ENCODE measurements at places on chromosomes 7 and 10.
A peak's percentile ranks its signal among the peaks of the same experiment; 100 is the strongest.

DNA sequence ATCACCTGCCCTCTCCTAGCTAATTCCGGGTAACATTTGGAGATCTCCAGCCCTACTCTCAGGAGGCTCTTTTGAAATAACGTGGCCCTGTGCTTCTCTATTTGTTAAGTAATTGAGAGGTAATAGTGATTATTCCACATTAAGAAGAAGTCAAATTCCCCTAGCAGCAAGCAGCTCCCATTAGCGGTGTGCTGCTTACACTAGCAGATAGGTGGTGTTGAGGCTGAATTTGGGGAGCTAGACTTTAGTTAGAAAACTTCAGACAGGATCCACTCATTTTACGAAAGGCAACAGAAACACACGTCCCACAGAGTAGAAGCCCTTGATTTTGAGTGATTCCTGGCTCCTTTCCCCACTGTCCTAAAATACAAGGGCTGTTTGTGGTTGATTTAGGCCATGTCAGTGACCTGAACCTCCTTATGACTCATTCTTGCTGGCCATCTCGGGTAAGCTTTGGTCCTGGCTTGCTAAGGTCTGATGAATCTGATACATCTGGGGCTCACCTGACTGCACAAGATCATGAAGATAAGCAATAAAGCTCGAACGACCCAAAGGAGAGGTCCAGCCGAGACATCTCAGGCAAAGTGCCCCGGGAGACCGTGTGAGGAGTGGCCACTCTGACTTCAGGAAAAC, 77.2 kb downstream of the FAM204A start:
- no peak for DNase-seq

DNA sequence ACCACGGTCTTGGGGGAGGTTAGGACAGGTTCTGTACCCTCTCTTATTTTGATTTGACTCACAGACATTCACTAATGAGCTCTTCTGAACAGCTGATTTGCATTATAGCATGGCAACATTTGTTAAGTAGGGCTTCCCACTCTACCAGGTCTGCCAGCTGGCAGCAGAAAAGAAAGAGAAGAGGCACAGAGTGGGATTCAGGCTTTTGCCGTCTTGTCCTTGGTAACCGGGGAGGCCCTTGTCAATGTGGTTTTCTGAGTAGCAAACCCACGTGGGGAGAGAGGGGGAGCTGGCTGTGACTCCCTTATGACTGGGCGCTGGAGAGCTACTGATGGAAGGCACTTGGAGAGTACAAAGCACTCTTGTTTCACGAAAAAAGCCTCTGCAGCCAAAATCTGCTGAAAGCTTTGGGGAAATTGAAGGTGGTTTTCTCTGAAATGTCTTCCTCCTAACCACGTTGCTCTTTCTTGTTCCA, 355.3 kb upstream of the GALNT17 start:
- peak; percentile 20 for DNase-seq

- DNase-seq = no peak
Measured at GRCh38 chr7:12737373-12737772, 49.9 kb downstream of the ARL4A start.

GRCh38 chr10:33542752-33543505, 208.5 kb upstream of the NRP1 start:
- DNase-seq = peak; percentile 65

DNA sequence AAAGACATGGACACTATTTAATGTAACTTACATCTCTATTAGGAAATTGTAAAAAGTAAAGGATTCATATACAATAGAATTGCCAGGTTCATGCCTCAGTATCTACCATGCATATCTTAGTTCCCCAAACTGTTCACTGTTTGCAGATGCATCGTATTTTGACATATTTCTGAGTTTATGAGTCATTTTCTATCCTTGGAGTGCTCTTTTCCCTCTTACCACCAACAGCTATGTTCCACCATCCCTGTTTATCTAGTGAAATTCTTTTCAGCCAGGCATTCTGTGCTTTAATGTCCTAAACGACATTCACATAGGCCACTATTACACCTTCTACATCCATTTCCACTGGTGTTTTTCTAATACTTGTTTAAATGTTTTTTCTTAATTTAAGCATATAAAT, 139.4 kb upstream of the HPS1 start:
- no peak for DNase-seq

DNA sequence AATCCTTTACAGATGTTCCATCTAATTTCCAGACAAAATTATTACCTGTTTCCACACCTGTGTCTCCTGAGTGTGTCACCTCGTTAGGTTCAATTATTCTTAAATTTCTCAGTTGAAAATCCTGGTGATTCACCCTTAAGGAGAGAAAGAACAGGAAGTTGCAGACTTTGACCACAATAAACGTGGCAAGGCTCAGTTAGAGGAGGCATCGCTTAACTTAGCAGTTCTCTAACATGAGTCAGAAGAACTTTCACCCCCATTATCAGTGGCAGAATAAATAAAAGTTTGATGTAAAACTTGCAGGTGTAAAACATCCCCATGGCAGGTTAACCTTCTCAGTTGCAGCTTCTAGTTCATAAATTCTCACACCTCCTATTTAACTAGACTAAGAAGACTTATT, 8.3 kb downstream of the XPNPEP1 start:
- DNase-seq = peak; percentile 81

DNA sequence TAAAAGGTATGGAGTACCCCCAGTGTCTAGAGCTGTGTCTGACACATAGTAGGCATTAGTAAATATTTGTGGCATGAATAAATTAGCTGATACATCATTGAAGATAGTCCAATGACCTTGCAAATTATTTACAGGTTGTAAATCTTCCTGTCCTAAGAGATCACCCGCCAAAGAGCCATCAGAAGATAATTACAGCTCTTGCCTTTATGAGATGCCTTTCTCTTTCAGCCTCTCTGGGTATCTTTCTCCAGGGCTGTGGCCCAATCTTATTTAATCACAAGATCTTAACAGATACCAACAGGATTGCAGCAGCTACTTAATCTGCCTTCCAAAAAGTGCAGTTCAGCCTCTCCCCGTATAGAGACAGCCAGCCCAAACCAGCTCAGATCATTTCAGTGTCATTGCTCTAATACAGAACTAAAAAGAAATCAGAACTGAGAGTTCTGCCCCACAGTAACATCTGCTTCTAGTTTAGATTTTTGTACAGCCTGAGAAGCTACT, 41.5 kb downstream of the MYOF start:
- no peak for DNase-seq

DNA sequence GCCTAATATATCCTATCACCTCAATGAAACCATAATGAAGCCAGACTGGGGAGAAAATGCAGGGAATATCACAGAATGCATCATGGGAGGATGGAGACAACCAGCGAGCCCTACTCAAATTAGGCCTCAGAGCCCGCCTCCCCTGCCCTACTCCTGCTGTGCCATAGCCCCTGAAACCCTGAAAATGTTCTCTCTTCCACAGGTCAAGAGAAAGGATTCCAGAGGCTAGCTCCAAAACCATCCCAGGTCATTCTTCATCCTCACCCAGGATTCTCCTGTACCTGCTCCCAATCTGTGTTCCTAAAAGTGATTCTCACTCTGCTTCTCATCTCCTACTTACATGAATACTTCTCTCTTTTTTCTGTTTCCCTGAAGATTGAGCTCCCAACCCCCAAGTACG, 31.5 kb downstream of the PRSS2 start:
- DNase-seq = no peak

DNA sequence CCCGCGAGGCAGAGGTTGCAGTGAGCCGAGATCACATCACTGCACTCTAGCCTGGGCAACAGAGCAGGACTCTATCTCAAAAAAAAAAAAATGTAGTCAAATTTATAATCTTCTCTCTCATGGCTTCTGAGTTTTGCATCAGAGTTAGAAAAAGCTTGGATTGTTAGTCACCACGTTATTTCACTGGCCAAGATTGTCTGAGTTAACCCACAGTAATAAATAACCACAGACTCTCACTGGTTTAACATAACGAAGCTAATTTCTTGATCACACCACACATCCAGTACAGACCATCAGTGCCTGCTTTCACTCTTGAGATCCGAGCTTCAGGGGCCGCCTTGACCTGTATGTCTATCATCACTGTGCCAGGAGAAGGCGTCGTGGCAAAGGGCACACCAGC, 116.8 kb upstream of the JCAD start:
- DNase-seq = peak; percentile 73
